ENCODE measurements at places on chromosomes 12 and 14. TPM values are rescaled to one million over a fixed set of nuclear protein-coding genes. Genes with fewer than 3 reads are reported as not detected.

- DNase-seq, result no peak
Measured at GRCh38 chr12:105616971-105617540, 286.6 kb downstream of the C12orf75 start.

- no peak for DNase-seq
Measured at GRCh38 chr12:13097491-13098011, 5.9 kb downstream of the GSG1 start.

- DNase-seq, result no peak
Measured at GRCh38 chr14:34671716-34672115, 41.8 kb upstream of the SNX6 start.

GRCh38 chr12:92543840-92544239 is 158.9 kb upstream of the PLEKHG7 start:
- DNase-seq, result no peak

Gene ABCD2
- 19.6 TPM for total RNA-seq

- no peak for DNase-seq
Measured at GRCh38 chr14:58920230-58920629, 268.2 kb upstream of the DAAM1 start.

DNA sequence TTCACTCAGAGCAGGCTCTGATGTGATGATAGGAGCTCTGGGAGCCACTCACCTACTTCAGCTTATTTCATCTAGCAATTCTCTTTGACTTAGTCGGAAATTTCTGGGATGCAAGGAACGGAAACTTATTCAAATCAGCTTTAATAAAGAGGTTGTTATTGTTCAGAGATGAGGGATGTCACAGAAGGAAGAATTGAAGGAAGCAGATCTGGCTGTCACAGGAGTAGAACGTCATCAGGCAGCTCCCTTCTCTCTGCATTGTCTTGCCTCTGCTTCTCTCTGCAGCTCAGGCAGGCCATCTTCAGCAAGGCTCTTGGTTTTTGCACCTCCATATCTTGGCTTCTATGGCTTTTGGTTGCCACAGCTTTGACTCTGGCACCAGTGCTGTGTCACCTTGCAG is 7.6 kb upstream of the TMEM30B start:
- no peak for DNase-seq

Gene OAS2
- 327 TPM for total RNA-seq

Gene CISTR
- not detected for total RNA-seq

All from activated CD4-positive, alpha-beta memory T cell treated with anti-CD3 and anti-CD28 coated beads, Interleukin-2, amount 10 ng/mL, durations not matched to agents 7 days and 5 days (primary cell).